ENCODE measurements at places on chromosomes 12 and 14.

GRCh38 chr14:98966016-98966415 lies 306.0 kb downstream of the BCL11B start:
- no peak for DNase-seq

- DNase-seq = no peak
These were observed 10.1 kb downstream of the RNASE6 start for GRCh38 chr14:20791187-20791586.

DNA sequence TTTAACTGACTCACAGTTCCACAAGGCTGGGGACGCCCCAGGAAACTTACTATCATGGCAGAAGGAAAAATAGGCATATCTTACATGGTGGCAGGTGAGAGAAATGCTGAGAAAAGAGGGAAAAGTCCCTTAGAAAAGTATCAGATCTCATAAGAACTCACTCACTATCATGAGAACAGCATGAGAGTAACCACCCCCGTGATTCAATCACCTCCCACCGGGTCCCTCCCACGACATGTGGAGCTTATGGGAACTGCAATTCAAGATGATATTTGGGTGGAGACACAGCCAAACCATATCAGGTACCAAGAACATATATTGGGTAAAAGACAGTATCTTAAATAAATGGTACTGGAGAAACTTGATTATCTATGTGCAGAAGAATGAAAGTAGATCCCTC lies 100.3 kb upstream of the FAR2 start:
- no peak for DNase-seq

DNA sequence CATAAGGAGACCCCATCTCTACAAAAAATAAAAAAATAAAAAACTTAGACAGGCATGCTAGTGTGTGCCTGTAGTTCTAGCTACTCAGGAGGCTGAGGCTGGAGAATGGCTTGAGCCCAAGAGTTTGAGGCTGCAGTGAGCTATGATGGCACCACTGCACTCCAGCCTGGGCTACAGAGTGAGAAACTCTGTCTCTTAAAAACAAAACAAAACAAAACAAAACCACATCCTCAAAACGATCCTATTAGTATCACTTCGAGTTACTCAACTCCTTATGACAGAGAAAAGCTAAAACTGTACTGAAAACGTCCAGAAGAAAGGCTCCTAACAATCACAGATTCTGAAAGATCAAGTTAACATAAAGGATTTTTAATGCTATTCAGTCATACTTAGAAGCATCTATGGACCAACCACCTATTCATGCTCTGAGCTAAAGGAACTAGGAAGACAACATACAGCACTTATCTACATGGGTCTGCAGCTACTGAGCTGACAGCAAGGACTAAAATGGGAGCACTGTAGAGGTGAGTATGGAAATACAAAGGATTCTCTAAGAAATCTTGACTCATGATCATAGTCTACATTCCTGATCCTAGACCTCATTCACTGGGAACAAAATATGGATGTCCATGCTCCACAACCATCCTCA lies 75.3 kb upstream of the DUSP6 start:
- DNase-seq = no peak

GRCh38 chr12:16072678-16073077 lies 161.5 kb downstream of the DERA start:
- DNase-seq = no peak

- DNase-seq = no peak
These were observed 926 bp downstream of the HRK start for GRCh38 chr12:116880213-116880816.

DNA sequence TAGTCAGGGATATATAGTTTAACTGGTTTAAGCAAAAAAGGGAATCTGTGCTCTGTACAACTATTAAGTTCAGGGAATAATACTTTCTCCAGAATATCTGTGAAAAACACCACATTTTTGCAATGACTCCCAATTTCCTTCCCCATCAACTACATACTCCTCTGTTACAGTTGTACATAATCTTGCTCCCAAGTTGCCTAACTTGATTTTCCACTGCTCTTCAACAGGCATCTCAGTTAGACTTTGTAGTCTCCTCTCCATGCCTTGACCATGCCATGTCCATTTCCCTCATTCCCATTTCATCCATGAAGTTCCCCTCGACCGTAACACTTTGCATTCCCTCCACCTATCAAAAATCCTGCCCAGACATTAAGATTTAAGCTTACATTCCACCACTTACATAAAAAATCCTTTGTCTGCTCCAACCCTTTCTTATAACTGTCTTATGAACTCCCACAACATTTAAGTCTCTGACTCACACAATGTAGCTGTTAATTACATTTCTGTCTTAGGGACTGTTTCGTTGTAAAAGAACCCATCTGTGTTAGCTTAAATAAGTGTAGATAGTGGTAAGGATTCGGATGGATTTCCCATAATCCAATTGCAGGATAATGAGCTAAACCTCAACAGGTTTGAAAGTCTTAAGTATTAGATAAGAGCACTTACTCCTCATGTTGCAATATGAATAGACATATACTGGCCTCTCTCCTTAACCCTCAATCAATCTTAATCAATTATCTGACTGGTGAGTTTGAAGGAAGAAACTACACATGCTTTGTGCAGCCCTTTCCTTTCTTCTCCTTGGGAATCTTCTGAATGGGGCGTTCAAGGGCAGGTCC lies 156.5 kb downstream of the PAWR start:
- no peak for DNase-seq

DNA sequence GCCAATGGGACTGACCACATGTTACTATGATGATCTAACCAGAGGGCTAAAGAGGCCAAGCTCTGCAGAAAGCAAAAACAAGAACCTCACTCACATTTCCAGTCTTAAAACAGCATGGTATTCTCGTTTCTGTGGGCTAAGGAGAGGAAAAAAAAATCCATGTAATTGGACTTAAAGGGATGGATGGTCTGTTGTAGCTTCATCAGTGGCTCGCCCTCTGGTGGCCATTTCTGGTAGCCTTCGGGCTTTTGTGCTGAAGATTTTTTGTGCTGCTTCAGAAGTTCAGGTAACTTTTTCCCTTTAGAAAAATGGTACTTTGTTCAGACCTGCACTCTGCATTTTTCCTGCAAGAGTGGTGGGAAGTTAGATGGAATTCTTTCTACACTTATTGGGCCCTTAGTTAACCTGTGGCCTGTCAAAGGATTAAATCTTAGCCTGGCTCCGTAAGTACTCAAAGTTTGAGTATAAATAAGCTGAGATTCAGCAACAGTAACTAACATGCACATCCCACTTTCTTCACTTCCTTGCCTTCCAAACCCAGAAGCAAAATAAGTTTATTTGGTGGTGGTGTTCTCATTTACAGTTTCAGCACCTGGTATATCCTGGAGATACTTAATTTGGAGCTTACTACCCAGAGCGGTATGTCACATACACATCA lies 22.3 kb downstream of the DCAF4 start:
- peak; percentile 57 for DNase-seq

DNA sequence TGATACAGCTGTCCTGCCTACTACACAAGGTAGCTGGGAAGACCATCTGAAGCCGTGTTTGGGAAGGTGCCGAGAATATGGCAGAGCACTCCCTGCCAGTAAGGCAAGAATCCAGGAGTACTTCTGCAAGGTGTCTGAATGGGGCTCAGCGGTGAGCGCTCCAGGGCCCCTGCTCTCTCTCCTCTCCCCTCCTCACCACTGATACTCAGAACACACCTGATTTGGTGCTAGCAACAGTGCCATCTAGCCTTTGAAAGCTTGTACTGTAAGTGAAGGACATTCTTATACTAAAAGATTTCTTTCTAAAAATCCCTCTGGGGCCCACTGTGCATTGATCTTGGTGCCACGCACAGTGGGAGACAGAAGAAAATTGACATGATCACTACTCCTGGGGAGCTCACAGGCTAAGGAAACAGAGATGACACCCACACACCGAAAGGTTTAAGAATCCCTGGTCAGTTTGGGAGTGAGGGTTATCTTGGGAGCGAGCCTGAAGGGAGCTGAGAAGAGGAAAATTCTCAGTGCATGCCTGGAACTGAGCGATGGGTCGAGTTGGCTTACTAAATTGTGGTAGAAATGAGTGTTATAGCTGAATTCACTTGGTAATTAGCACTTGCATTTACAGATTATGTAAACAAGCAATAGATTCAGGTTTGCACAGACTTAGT lies 216.9 kb downstream of the NTF3 start:
- peak; percentile 70 for DNase-seq

GRCh38 chr14:39665075-39665475 lies 232.8 kb upstream of the FBXO33 start:
- no peak for DNase-seq

DNA sequence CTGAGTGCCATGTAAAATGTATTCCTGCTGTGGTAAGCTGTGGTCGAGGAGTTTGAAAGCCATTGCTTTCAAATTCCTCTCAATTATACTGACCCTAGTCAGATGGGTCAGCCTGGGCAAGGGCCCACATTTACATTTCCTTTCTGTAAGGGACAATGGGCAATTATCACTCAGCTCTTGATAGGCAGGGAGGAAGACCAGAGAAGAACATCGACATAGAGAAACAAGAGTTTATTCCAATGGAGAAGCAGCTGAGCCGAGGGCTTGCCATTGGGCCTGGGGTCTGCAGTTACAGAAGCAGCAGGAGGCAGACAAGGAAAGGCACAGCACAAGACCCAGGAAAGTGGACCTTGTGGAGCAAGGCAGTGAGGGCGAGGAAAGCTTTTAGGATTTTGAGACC lies 9.7 kb downstream of the NRIP2 start:
- DNase-seq = no peak

- DNase-seq = no peak
These were observed 14.1 kb downstream of the ITGA7 start for GRCh38 chr12:55693323-55694187.

- peak; percentile 82 for DNase-seq
These were observed 193.9 kb downstream of the BCAT1 start for GRCh38 chr12:24754690-24755638.

GRCh38 chr12:71128191-71128788 lies 29.5 kb downstream of the TSPAN8 start:
- peak; percentile 53 for DNase-seq

- no peak for DNase-seq
These were observed 55.0 kb downstream of the ANAPC7 start for GRCh38 chr12:110348431-110349059.

DNA sequence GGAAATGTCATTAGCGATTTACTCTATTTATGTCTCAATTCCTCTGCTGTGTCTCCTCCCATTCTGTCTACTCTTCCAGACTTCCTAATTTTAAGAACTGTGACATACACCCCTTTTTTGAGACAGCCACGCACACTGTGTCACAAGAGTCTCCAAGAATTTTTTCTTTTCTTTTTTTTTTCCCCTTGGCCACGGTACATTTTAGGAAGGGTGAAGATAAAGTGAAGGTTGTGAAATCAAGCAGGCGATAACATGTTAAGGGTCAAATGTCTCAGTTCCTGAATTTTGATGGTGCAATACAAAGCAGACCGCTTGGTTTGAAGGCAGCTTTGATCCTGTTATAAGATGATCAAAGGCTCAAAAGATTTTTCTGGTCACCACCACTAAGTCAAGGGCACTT lies 4.3 kb downstream of the OLR1 start:
- DNase-seq = no peak

- DNase-seq = no peak
These were observed 416.7 kb downstream of the PDZRN4 start for GRCh38 chr12:41604830-41605229.

Data from ACHN (cell line).